ENCODE measurements at places on chromosomes 7 and 10.

GRCh38 chr7:116500078-116500853 is 728 bp downstream of the CAV2 start:
- DNase-seq = peak; percentile 72

DNA sequence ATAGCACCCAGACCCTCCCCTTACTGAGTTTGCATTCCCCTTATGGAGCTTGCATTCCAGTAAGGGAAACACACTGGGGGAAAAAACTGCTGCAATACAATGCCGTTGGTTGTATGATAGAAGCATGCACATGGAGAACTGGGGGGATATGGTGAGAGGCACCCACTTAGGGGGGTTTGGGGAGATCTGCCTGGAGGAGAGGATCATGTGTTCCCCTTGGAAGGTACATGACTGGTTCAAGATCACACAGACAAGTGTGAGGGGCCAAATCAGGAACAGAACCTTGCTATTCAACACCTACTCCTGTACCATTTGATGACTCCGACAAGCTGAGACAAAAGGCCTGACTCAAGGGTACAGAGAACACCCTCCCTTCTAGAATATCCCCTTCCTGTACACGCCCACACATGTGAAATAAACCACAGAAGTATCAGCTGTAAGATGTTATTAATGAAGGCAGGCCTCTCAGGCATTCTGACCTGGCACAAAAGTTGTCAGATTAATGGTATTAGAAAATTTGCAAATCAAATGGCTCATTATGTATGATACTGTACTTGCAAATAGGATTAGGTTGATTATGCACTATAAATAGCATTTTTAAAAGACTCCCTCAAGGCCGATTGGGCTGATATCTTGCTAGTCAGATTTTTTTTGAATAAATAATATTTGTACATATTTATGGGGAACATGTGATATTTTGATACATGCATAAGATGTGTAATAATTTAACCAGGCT is 122.2 kb downstream of the NPY start:
- DNase-seq = peak; percentile 3

DNA sequence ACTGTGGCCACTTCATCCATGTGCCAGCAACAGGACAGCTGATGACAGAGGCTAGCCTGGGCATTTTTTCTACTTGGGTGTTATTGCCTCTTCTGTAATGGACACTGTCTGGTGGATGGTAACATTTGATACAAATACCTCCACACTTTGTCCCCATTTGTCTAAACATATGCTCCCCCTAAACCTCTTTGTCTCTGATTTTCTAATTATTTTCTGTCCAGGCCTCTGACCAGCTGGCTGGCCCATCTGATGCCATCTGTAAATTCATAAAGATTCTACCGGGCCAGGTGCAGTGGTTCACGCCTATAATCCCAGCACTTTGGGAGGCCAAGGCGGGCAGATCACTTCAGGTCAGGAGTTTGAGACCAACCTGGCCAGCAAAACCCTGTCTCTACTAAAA is 84.7 kb upstream of the IFRD1 start:
- no peak for DNase-seq

DNA sequence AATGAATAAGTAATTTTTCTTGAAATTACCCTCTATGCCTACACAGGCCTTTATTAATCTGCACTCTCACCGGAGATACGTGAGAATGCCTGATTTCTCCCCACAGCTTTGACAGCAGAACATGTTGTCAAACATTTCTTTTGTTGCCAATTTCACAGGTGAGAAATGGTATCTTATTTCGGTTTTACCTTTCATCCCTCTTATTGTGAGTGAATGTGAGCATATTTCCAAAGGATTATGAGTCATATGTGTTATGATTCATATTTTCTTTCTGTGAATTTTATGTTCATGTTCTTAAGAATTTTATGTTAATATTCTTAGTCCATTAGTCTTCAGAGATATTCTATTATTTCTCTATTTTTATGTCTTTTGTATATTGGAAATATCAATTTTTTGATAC is 965.1 kb downstream of the CCSER2 start:
- no peak for DNase-seq

DNA sequence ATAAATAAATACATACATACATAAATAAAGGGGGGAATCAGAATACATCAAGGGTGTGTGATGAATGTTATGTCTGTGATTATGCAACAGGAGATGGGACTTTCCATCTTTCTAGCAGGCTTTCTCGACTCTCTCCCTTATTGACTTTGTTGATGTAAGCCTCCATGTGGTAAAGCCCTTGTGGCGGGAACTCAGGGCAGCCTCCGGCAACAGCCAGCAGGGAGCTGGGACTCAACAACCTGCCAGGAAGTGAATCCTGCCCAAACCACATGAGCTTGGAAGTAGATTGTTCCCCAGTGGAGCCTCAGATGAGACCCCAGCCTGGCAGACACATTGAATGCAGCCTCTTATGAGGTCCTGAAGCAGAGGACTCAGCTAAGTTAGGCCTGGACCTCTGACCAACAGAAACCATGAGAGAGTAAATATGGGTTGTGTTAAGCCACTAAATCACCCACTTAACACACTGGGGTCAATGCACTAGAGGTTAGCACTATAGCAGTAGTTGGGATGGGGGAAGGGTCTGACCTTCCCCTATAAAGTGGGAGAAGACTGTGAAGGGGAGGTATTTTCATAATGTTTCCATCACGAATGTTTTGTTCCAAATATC is 104.0 kb downstream of the JCAD start:
- DNase-seq = no peak

GRCh38 chr10:7734821-7735220 is 31.7 kb downstream of the ITIH2 start:
- no peak for DNase-seq

DNA sequence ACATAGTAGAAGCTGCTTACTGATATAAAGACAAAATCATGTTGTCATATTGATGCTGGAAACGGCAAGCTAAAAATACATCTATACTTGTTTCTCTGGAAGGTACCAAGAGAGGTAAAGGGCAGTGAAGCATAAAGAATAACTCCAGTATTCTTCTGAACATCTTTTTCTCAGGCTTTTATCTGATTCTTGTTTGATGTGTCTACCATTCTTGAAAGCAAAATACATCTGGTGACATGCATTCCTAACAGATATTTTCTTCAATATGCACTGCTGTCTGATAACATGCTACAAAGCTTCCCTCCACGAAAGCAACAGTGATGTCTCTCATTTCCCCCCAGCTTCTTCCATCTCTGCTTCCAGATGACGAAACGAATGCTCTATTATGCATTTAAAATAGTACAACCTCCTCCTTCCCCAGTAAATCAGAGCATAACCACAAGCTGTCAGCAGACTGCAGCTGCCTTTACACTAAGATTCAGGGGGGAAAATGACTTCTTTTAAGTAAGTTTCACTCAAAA is 100.8 kb downstream of the ARHGAP21 start:
- no peak for DNase-seq

- DNase-seq = no peak
These were observed 85.2 kb downstream of the ANKIB1 start for GRCh38 chr7:92330835-92331438.

DNA sequence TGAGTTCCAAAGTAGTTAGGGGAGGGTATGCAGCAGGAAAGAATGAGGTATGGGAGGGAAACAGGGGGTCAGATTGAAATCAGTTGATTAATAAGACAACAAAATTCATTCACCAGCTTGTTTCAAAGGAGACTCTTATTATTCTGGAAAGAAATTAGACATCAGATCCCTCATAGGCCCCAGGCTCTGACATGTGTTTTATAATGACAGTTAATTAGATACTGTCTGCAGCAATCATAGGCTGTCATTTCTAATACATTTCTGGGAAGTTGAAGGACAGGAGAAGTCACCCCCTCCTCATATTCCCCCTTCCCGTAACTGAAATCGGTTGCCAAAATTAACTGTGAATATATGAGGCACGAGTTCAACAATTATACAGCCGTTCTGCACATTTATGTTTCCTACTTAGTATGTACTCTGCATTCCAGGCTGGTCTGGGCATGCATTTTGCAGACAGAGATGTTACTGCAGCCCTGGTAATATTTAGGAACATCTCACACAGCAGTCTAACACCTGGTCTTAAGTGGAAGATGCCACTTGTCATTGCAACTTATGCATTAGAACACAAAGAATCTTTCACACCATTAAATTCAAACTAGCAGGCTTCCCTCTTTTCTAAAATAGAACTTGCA is 355.2 kb upstream of the LRGUK start:
- no peak for DNase-seq

GRCh38 chr10:71233482-71233892 is 21.1 kb downstream of the UNC5B start:
- DNase-seq = no peak

- DNase-seq = no peak
These were observed 174.5 kb downstream of the GFRA1 start for GRCh38 chr10:116098411-116099022.

DNA sequence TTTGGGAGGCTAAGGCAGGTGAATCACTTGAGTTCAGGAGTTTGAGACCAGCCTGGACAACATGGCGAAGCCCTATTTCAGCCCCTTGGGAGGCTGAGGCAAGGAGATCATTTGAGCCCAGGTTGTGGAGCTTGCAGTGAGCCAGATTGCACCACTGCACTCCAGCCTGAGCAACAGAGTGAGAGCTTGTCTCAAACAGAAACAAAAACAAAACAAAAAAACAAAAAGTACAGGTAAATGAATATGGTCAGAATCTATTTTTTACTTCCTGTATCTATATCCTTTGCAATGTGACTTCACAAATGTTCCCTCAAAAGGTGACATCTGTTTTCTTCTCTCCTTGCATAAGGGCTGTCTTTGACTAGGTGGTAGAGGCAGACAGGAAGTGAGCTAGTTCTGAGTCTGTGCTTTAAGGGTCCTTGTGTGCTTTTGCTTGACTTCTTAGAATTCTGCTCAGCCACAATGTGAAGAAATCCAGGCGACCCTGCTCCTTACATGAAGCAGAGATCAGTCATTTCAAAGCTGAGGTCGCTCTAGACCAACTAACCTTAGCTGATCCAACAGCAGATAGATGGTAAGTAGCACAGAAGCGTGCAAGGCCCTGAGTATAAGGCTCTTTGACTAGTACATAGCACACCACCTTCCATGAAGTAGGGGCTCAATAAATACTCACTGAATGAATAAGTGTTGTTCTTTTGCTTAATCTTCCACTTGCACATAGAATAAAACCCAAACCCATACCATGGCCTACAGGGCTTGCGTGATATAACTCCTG is 423.2 kb upstream of the PCDH15 start:
- DNase-seq = no peak

DNA sequence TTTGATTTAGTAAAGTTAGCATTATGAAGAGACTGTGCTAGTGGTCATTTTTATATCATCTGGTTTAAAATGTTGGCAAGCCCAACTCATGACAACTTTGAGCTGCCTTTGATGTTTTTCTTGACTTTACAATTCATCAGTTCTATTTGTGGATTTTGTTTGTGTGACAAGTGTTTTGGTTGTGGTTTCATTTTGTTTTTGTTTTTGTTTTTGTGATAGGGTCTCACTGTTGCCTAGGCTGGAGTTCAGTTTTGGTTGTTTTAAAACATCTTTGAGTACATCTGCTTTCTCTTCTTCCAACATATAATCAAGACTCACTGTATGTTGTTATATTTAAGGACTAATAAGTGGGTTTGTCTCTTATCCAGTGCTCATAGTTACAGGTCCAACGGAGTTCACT is 17.6 kb upstream of the SFR1 start:
- no peak for DNase-seq

GRCh38 chr7:26460351-26461085 is 168.9 kb downstream of the SNX10 start:
- DNase-seq = no peak

GRCh38 chr7:83575436-83575835 is 73.5 kb downstream of the SEMA3E start:
- DNase-seq = no peak

- peak; percentile 40 for DNase-seq
These were observed 151.8 kb upstream of the YAE1 start for GRCh38 chr7:39414224-39415035.

- peak; percentile 19 for DNase-seq
These were observed 29.3 kb downstream of the TNS3 start for GRCh38 chr7:47552621-47553020.

GRCh38 chr10:15943426-15943825 is 83.1 kb upstream of the MINDY3 start:
- DNase-seq = no peak

- DNase-seq = no peak
These were observed 185.4 kb downstream of the DNAJB6 start for GRCh38 chr7:157522189-157522588.

- DNase-seq = peak; percentile 92
These were observed 66.9 kb upstream of the TFEC start for GRCh38 chr7:116097365-116098009.

GRCh38 chr7:118754608-118755007 is 530.1 kb downstream of the ANKRD7 start:
- no peak for DNase-seq

- no peak for DNase-seq
These were observed 51.0 kb downstream of the RASGEF1A start for GRCh38 chr10:43215758-43216455.

GRCh38 chr10:110474826-110475225 is 22.9 kb upstream of the DUSP5 start:
- no peak for DNase-seq

GRCh38 chr10:61452655-61453641 is at the start of gene TMEM26:
Gene TMEM26, minus strand, starts transcription at chr10:61453381. Its CDS starts 300 bp downstream, at chr10:61453081.
- DNase-seq = peak; percentile 30

DNA sequence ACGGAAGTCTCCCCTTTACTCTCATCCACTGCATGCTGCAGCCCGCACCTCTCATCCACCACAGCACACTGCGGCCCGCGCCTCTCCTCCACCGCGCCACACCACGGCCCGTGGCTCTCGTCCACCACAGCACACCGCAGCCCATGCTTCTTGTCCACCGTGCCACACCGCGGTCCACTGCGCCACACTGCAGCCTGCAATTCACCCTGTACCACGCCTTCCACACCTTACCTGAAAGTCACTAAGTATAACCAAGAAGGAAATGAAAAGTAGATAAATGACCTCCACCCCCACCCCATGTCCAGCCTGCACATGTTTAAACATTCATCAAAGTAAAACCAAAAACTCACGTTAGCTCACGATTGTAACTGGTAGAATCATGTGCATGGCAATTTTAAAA is 176.1 kb downstream of the DIP2C start:
- DNase-seq = no peak

DNA sequence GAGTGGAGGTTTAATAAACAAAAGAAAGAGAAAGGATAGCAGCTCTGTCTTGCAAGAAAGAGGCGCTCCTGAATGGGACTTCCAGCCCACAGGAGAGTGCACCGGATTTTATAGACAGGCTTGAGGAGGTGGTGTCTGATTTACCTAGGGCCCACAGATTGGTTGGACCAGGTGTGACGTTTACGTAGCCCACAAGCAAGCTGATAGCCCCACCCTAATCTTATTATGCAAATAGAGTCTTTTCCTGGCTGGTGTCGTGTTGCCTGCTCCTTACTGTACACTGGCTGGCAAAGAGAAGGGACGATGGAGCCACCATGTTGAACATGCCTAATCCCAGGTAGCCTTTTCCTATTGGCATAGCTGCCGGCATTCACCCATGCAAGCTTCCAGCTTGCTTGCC is 319.7 kb upstream of the POM121L12 start:
- DNase-seq = no peak

DNA sequence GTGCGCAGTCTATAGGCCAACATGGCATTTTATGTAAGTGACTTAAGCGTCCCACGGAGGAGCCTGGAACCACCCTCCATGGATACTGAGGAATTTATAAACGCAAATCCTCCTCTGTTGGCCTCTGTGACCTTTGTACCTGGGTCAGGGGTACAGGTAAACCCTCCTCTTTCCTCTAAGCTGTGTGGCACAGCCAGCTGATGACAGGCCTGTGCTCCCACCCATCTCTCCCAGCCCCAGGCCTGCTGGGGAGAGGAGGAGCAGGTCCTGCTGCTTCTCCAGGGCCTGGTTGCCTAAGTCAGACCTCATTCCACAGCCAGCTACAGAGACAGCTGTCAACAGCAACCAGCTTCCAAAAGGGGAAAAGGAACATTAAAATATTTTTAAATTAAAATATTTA is 5.0 kb downstream of the AVPI1 start:
- no peak for DNase-seq

Data from dermis blood vessel endothelial cell (primary cell).